ENCODE measurements at places on chromosomes 7 and 10. TPM values are rescaled to one million over a fixed set of nuclear protein-coding genes. Genes with fewer than 3 reads are reported as not detected.

DNA sequence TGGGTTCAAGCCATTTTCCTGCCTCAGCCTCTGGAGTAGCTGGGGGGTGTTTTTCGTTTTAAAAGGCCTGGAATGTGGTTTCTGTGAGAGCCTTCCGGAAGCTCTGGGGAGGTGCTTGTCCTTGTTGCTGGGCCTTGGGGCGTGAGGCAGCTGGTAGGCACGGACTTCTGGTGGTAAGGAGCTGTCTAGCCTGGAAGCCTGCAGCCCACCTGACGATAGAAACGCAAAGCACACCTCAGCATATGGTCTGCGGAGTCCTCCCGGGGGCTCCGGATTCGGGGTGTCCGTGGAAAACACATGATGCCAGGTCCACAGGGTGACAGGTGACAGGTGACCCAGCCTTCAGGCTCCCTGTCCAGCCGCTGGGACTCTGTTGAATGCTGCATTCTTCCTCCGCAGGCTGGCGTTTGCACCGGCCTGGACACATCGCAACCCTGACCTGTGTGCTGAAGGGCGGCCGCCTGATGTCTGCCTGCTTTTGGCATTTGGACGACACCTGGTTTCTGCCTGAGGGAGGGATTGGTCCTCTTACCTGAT is 37.3 kb downstream of the INPP5A start:
- no peaks in the 10 kb centered on the region for H3K27me3 ChIP-seq
- no peak overlapping the region for H3K4me3 ChIP-seq
- peak overlapping the region; percentile 84 for H3K27ac ChIP-seq
- no peak for DNase-seq

DNA sequence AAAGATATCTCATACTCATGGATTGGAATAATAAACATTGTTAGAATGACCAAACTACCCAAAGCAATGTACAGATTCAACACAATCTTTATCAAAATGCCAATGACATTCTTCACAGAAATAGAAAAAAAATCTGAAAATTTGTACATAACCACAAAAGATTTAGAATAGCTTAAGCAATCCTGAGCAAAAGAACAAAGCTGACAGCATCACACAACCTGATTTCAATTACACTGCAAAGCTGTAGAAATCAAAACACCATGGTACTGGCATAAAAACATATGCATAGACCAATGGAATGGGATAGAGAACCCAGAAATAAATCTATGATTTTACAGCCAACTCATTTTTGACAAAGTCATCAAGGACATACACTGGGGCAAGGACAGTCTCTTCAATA is 130.0 kb upstream of the TMEM72 start:
- no peak overlapping the region for H3K4me3 ChIP-seq
- no peaks in the 10 kb centered on the region for H3K36me3 ChIP-seq
- peaks cover 3% of the 10 kb centered on the region for H3K4me1 ChIP-seq
- no peak for DNase-seq

DNA sequence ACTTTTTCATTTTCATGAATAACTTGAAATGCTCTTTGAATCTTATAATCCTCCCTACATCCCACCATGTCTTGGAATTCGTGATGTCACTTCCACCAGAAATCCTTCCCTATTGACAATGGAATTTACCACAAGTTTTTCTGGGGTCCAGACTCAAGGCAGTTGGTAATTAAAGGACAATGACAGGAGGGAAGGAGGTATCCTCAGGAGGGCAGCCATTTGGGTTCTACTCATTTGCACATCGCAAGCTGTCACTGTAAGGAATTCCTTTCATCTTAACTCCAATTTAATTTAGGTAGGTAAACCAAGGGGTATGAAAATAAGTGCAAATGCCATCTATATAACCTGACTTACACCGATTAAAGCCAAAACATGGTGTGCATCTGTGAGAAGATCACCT is 21.9 kb downstream of the LRRC17 start:
- no peak overlapping the region for H3K4me3 ChIP-seq
- peaks cover 38% of the 10 kb centered on the region for H3K4me1 ChIP-seq
- no peak for DNase-seq

- DNase-seq: no peak
- no peaks in the 10 kb centered on the region for H3K36me3 ChIP-seq
- peaks cover 54% of the 10 kb centered on the region for H3K4me1 ChIP-seq
- H3K27ac ChIP-seq: peak overlapping the region; percentile 59
Measured at GRCh38 chr7:25549271-25549921, 321.1 kb upstream of the NPVF start.

DNA sequence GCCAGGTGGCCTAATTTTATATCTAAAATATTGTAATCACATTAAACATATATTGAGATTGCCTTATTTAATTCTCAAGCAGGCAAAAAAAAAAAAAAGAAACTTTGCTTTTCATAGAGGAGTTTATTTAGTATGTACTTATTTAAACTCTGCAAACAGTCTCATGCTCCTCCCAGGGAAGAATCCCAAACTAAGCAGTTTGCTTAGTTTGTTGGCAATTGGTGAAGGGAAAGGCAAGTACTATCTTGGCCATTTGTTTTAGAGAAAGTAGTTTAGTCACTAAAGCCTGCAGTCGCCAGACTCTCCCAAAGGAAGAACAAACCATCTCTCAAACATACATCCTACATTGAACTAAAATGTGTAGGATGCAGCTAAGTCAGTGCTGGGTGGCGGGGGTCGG is 226.8 kb downstream of the CDC14C start:
- peaks cover 3% of the 10 kb centered on the region for H3K4me1 ChIP-seq
- no peaks in the 10 kb centered on the region for H3K36me3 ChIP-seq
- peaks cover 3% of the 10 kb centered on the region for H3K27me3 ChIP-seq
- no peak overlapping the region for H3K27ac ChIP-seq

The PON1 gene
- not detected for total RNA-seq

The ST8SIA6 gene
- total RNA-seq: 1.7 TPM

The LIPK gene
- total RNA-seq: not detected

The SLC26A3 gene
- not detected for total RNA-seq

The INA gene
- total RNA-seq: 1.1 TPM

The PLAU gene
- total RNA-seq: 5.1 TPM

The ANK3 gene
- total RNA-seq: 243 TPM

All from mesothelial cell of epicardium (in vitro differentiated cells).